Stimulated activated CD8-positive, alpha-beta memory T cell treated with anti-CD3 and anti-CD28 coated beads, Interleukin-4, amount 100 ng/mL, for 1 hour (primary cell): ENCODE measurements at places on chromosomes 11 and 22.
A peak's percentile ranks its signal among the peaks of the same experiment; 100 is the strongest.

DNA sequence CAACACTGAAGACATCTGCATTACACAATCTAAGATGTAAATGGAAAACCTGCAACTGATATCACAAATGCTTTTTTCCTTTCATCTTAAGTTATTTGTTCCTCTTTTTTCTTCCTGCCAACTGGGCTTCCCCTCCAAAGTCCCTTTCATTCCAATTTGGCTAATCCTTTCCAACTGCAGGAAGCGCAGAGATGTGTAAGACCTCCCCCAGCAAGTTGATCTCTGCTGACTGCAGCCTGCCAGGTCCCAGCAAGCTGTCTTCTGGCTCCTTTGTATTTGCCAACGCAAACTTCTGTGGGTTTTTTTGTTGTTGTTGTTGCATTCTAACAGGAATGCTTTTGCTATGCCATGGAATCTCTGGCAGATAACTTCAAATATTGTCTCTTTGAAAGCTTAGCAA lies 38.5 kb upstream of the LRRC4C start:
- no peak for DNase-seq

- no peak for DNase-seq
These were observed 3.0 kb downstream of the JAM3 start for GRCh38 chr11:134071766-134072402.

- DNase-seq, result no peak
These were observed 554.3 kb upstream of the LRRC4C start for GRCh38 chr11:42013656-42014201.

- DNase-seq, result no peak
These were observed 749 bp downstream of the VWA5A start for GRCh38 chr11:124115782-124116616.

GRCh38 chr11:75338516-75339208 lies 12.8 kb downstream of the ARRB1 start:
- no peak for DNase-seq

- DNase-seq, result no peak
These were observed 101.8 kb downstream of the PHF21B start for GRCh38 chr22:44907765-44908737.

DNA sequence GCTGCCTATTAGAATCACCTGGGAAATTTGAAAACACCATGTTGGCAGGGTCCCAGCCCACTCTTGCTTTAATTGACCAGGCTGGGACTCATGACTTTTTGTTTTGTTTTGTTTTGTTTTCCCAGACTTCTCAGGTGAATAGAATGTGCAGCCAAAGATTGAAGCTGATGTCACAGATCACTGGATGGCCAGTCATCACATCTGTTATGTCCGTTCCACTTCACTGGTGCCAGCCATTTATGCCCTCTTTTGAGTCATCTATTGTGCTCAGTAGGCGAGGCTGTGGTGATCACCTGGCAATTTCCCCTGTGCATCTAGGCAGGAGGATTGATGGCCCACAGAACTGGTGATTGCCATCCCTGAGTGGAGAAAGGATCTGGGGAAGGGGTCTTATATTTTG lies 297.3 kb downstream of the INSC start:
- no peak for DNase-seq

- peak; percentile 63 for DNase-seq
These were observed 8.4 kb downstream of the FAM118A start for GRCh38 chr22:45318168-45318557.

DNA sequence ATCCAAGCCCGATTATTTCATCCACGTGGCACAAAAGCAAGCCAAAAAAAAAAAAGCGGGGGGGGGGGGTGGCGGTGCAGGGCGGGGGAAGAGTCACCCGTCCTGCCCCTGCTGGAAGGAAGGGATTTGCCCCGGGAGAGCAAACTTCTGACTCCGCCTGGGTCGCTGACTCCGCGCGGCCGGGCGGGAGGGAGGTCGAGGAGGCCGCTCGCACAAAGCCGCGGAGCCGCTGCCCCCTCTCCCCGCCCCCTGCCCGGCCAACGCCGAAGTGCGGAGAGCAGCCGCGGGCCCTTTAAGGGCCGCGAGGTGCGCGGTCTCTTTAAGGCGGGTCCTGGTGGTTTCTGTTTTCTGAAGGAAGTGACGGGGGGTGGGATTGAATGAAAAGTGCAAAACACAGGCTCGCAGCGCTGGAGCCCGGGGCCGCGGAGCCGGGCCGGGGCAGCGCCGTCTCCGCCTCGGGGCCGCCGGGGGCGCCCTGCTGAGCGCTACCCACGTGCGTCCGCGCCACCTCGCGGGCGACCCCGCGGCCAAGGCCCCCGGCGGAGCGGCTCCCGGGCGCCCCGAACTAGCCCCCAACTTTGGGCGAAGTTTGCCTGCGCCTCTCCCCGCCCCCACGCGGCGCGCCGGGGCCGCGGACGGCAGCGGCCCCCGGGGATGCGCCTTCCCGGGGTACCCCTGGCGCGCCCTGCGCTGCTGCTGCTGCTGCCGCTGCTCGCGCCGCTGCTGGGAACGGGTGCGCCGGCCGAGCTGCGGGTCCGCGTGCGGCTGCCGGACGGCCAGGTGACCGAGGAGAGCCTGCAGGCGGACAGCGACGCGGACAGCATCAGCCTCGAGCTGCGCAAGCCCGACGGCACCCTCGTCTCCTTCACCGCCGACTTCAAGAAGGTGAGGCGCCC lies at the start of gene OAF:
TSS of gene OAF (plus strand) at position 407 of the 896 bp plus-strand sequence. CDS start at position 655, 248 bp downstream.
- peak; percentile 22 for DNase-seq

DNA sequence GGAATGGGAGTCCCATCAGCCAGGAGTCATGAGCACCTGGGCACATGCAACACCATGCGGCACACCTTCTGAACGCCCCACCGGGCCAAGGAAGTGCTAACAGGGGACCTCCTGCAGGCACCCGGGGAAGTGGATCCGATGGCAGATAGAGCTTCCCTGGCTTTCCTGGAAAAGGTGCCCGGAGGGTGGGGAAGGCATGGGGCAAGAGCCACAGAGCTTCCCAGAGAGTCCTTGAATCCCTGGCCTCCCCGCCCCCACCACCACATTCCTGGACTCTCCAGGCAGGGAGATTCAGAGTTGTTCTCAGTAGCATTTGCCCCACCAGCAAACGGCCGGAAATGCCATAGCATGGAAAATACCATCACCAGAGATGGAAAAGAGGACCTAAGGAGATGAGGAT lies 8.3 kb downstream of the TRIM29 start:
- DNase-seq, result no peak

DNA sequence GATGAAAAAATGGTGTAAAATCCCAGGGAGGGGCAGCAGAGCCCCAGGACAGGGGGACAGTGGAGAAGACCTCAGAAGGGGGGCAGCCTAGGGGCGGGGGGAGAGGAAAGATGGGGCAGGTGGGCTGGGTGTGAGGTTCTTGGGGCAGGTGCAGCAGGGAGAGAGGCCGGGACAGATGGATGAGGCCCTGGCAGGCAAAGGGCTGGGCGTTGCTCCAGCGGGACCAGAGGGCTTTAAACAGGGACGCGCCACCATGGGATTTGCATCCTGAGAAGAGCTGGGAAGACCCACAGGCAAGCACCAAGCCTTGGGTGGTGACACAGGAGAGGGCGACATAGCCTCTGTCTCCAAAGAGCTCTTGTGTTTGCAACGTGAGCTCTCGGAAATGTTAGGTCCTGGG lies 1342.8 kb downstream of the TBC1D22A start:
- no peak for DNase-seq

DNA sequence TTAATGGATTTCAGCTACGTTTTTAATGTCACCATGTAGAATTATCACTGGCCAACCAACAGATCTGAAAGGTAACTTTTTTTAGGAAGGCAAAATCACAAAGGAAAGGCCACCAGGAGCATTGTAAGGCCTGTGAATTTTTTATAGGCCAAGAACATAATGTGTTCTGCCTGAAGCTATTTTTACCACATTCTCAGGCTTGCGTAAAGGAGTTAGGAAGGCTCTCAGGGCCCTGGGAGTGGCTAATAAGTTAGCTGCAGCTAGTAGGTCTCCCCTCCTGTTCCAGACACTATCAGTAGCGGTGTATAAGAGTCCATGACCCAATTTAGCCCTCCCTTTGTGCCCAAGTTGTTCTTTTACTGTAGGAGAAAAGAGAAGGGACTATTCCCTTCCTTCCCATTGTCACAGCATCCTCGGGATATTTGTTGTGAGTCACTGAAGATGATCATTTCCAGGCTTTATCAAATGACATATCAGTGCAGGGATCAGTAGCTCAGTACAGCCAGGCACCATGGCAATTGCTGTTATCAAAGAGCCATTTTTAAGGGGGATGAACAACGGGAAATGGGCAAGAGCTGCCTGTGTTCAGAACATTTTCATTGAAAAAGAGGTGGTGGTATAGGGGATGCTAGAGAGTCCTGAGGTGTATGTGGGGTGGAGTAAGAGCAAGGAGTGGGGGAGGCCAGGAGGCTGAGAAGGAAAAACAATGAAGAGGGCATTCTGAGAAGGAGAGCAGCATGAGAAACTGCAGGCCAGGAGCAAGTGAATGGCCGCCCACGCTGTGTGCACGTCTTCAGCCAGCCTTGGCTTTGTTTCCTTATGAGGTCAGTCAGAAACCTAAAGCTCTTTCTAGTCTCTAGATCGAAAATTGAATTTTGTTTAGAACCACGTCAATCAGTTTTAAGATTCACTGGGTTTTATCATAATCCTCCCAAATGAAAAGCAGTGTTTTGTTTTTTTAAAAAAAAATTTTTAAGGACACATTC lies 940.3 kb downstream of the NTM start:
- no peak for DNase-seq

DNA sequence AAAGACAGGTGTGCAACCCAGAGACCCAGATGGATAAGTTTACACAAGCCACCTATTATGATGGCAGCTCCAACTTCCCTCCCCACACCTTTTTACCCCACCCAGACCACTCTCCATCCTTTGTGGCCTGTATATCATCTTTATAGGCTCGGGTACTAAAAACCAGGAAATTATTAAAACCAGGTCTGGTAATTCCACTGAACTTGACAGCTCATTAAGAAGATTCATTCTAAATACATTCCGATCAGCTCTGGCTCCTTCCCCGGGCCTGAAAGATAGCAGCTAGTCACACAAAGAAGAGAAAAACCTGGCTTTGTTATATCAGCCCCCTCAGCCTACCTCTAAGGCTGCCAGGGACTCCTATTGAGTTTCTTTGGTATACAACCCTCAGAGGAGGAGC lies 67.9 kb upstream of the API5 start:
- DNase-seq, result no peak

- no peak for DNase-seq
These were observed 27.5 kb downstream of the OSBPL5 start for GRCh38 chr11:3137486-3138177.

DNA sequence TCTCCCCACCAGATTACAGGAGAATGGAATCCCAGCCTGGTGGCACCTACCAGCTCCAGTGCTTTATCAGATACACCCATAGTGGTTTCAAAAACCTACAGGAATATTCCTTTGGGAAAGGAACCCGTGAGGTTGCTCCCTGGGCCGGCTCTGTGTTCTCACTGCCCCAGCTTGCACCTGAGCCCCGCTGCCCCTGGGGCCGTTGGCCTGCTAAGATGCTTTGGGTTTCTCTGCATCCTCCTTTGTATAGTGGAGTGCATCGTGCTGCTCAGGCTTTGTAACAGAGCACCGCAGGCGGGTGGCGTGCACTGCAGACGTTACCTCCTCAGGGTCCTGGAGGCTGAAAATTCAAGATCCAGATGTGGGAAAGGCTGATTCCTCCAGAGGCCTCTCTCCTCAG lies 414.1 kb downstream of the BRD1 start:
- no peak for DNase-seq

DNA sequence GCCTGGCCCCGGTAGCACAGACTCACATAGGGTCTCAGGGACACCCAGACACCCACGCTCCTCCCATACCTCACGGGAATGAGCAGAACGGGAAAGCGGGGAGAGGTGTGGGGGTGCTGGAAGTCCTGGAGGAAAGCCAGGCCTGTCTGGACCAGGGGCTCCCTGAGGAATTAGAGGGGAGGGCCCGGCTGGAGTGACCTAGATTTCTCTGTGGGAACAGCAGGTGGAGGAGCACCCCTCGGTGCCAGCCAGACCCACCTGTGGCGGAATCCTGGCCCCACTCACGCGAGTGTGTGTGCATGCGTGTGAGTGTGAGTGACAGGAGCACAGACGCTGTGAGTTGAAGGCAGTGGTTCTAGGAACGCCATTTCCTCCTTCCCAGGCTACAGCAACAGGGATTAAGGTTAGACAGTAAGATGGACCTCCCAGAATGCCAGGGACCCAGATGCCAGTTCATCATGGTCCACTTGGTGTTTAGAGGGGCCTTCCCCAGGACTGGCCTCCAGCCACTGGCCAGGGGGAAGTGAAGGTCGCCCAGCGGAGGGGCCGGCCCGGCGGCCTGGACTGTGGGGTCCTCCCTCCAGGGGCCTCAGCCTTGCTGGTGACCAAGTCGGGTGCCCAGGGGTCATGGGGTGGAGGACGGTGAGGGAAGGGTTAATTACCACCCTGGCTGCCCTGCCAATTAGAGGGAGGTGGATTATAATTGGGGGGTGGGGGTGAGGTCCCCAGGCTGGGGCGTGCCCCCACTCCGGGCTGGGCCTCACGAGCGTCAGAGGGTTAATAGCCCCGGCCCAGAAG lies 1.0 kb downstream of the PKP3 start:
- no peak for DNase-seq

- no peak for DNase-seq
These were observed 424.6 kb downstream of the BUD13 start for GRCh38 chr11:116348226-116348625.

DNA sequence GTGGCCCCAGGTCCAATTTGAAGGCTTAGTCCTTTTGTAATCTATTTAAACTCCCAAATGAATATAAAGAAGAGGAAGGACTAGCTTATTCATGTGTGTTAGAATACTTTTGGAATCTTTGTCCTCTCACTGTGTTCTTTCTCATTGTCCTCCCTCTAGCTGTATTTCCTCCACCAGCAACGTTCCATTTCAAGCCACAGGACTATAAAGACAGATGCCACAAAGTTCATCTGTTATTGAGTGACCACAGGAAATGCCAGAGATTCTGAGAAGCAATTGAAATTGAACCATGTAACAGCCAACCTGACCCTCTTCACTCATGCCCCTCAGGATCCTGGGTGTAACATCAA lies 336.6 kb upstream of the API5 start:
- DNase-seq, result no peak

- no peak for DNase-seq
These were observed 2091.9 kb downstream of the LRRC4C start for GRCh38 chr11:39367534-39367933.

GRCh38 chr11:73210916-73211667 lies 7.0 kb upstream of the P2RY2 start:
- DNase-seq, result no peak

DNA sequence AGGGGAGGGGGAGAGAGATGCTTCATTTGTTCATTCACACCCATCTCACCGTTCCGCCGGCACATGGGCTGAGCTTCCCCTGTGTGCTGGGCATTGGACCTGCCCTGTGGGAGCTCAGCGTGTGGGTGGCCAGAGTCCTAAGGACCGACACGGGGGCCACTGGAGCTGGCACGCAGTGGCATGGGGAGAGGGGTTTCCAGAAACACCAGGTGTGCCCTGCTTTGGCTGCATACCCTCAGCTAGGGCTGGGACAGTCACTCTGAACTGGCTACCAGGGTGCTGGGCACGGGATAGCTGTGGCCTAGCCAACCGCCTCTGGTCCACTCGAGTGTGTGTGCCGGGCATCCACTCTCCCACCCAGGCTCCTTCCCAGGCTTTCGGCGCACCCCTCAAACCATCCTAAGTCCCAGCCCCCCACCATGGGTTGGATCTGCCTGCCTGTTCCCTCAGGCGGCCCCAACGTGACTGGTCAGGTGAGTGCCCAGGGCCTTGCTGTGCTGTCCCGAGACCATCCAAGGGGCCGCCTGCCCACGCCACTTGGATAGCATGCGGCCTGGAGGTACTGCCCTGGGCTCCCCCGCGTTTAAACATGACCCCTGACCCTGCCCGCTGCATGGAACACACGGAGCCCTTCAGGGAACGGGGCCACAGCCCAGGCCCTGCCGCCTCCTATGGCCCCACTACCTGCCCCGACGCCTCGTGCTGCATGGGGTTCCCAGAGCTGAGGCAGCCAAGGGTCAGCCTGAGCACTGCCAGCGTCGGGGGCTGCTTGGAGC lies 51.6 kb upstream of the LINC01488 start:
- no peak for DNase-seq
